ENCODE measurements at places on chromosomes 5 and 9. TPM values are rescaled to one million over a fixed set of nuclear protein-coding genes. Genes with fewer than 3 reads are reported as not detected.

GPR150 gene
- 0.16 TPM for total RNA-seq

HACD4 gene
- total RNA-seq: 2.4 TPM

FUT7 gene
- total RNA-seq: 0.13 TPM

SCGB3A2 gene
- total RNA-seq: not detected

C9orf153 gene
- total RNA-seq: 0.40 TPM

HAVCR1 gene
- total RNA-seq: not detected

SEMA6A gene
- 2.3 TPM for total RNA-seq

DNA sequence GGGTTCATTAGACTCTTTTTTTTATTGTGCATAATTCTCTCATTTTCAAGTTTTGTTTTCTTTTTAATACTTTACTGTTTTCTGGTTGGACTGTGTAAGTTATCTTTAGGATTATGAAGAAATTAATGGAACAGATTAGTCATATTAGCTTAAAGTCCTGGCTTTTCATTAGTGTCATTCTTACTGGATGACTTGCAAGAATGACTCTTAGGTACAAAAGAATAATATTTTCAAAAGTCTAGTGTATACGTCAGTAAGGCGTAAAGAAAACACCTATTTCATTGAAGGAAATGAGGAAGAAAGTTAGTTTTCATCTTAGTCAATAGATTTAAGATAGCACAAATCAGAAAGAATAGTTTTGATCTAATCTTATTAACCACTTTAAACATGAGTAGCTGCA, 20.4 kb downstream of the UHRF2 start:
- no peak for DNase-seq

GRCh38 chr9:71628247-71628646, 140.1 kb downstream of the CEMIP2 start:
- no peak for DNase-seq

DNA sequence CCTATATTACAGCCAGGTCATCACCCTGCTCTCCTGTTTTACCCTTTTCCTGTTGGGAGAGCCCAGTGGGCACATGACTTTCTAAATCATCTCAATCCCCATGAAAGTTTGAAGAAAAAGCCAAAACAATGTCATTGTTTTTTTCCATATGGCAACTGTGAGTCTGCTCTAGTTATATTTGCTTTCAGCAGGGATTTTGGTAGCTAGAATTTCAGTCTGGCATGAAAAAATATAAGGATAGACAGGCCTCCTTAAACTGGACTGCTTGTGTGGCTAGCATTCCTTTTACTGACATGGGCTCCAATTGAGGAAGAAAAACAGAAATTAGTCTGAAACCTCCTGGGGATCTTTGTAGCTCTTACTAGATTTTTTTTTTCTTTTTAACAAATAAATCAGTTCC, 25.6 kb downstream of the MOCS2 start:
- DNase-seq: no peak

- DNase-seq: no peak
Observed at GRCh38 chr5:172692981-172693380, 51.9 kb downstream of the NEURL1B start.

DNA sequence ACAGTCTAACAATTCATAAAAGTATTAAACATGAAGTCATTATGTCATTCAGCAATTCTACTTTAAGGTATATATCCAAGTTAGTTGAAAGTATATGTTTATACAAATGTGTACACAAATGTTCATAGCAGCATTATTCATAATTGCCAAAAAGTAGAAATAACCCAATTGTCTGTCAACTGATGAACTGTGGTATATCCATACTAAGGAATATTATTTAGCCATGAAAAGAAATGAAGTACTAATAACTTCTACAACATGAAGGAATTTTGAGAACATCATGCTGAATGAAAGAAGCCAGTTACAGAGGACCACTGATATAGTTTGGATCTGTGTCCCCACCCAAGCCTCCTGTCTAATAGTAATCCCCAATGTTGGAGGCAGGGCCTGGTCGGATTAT, 224.3 kb downstream of the SPATA31D1 start:
- DNase-seq: no peak

- DNase-seq: no peak
Observed at GRCh38 chr9:92122061-92122460, 6.8 kb upstream of the SPTLC1 start.

GRCh38 chr5:73792687-73793320, 166.8 kb downstream of the ARHGEF28 start:
- peak; percentile 89 for DNase-seq

- no peak for DNase-seq
Observed at GRCh38 chr5:33195431-33196165, 245.2 kb upstream of the TARS1 start.

- DNase-seq: peak; percentile 75
Observed at GRCh38 chr5:674630-675011, 18.5 kb downstream of the TPPP start.

DNA sequence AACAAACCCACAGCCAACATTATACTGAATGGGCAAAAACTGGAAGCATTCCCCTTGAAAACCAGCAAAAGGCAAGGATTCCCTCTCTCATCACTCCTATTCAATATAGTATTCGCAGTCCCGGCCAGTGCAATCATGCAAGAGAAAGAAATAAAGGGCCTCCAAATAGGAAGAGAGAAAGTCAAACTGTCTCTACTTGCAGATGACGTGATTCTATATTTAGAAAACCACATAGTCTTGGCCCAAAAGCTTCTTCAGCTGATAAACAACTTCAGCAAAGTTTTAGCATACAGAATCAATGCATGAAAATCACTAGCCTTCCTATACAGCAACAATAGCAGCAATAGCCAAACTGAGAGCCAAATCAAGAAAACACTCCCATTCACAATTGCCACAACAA, 333.7 kb upstream of the EDIL3 start:
- no peak for DNase-seq

- no peak for DNase-seq
Observed at GRCh38 chr9:81871695-81872094, 56.5 kb upstream of the SPATA31D4 start.

DNA sequence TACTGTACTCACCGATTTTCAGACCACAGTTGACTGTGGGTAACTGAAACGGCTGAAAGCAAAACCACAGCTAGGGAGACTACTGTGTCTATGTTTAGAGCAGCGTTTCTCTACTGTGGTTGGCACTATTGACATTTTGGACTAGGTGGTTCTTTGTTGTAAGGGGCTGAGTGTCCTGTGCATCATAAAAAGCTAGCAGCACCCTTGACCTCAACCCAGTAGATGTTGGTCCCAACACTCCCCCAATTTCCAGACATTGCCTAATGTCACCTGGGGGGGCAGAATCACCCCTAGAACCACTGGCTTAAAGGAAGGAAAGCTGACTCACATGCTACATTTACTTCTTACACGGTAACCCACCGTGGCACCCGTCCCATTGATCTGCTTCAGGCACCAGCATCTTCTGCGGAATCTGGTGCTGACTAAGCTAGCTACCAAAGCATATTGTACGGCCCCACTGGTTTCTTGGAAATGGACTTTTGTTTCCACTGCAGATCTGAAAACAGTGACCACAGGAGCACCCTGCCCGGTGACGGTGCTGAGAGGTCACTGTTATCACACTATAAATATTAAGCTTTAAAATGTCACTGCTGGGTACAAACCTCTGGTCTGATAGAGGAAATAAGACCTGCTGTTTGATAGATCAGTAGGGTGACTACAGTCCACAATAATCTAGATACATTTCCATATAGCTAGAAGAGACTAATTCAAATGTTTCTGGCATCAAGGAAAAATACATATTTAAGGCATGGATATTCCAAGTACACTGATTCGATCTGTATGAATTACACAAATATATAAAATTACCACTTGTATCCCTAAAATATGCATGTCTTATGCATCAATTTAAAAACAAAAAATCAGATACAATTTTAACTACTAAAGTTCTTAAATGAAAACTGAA, 151.4 kb downstream of the HSD17B3 start:
- DNase-seq: no peak

GRCh38 chr9:91697201-91697600, 252.8 kb downstream of the ROR2 start:
- DNase-seq: no peak

DNA sequence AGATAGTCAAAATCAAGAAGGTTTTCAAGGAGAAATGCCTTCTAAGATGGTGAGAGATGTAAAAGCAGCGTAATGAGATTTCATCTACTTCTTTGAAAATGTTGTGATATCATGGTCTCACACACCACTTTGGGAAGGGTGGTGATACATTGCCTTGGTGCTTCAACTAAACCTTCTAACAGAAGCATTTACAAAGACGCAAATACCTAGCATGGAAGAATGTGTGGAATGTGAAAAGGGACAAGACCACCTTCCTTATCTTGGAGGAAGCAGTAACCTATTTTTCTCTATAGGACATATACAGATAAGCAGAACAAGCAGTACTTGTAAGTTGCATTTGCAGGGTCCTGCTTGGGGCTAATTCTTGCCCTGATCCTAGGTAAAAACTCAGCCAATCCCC, 38.8 kb downstream of the PCA3 start:
- no peak for DNase-seq

- no peak for DNase-seq
Observed at GRCh38 chr9:137114220-137114612, 317 bp downstream of the DPP7 start.

DNA sequence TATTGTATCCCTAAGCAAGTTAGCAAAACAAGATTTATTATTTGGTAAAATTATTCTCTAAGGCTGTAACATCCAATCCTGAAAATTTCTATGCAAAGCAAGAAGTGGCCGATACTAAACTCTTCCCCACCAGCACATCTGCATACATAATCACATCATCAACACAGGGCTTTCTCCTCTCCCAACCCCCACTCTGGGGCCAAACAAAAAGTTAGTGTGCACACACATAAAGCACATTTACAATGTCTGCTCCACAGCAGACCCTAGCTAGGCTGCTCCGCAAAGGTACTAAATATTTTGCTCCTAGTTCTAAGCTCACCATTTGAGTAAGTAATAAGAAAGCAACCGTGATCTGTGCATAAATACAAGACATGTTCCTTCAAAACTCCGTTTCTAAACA, 3.6 kb downstream of the RNF130 start:
- DNase-seq: no peak

- peak; percentile 82 for DNase-seq
Observed at GRCh38 chr5:176173647-176174046, 64.6 kb upstream of the SIMC1 start.

DNA sequence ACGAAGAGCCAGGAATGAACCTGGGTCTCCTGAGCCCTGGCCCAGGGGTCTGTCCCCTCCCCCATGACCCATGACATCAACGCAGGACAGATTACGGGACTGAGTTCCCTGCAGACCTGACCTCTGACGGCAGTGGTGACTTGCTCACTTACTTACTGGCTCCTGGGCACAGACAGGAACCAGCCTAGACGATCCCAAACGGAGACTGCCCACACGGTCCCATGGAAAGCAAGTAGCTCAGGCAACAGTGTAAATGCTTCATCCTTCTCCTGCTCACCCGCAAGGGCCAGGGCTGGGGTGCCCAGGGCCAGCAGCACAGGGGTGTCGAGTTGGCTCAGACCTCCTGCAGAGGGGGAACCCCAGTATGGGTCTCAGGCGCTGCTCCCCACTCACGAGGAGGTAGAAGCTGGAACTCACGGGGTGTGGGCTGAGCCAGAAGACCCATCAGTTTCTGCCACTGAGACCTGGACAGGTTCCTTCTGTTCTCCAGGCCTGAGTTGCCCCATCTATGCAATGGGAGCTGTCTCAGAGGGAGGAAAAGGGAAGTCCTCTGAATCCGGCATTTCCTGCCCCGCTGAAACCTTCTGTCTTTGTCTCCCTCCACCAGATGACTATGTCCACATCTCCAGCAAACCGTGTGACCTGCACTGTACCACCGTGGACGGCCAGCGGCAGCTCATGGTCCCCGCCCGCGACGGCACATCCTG, 5.6 kb downstream of the ADAMTSL2 start:
- no peak for DNase-seq

- no peak for DNase-seq
Observed at GRCh38 chr5:143102411-143102810, 301.1 kb downstream of the NR3C1 start.

- no peak for DNase-seq
Observed at GRCh38 chr9:18723366-18723765, 249.4 kb downstream of the ADAMTSL1 start.

DNA sequence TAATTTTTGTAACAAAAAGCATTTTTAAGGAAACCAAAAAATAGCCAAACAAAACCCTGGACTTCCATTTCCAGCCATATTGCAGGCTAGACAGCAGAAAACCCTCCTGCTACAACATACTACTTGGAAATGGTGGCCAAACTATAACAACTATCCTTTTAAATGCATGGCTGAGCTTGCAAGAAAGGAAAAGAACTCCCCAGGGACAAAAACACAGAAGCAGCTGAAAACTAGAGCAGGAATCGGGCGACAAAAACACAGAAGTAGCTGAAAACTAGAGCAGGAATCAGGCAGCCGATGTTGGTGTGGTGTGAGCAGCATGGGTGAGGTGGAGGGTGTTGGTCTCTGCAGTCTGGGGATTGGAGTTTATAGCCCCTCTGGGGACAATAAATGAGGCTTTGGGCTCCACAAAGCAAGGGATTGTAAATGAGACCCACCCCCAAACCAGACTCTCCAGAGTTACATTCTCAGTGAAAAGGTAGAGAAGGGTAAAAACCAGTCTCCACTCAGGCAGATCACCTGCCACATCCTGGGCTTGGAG, 95.2 kb downstream of the C9orf50 start:
- DNase-seq: no peak

DNA sequence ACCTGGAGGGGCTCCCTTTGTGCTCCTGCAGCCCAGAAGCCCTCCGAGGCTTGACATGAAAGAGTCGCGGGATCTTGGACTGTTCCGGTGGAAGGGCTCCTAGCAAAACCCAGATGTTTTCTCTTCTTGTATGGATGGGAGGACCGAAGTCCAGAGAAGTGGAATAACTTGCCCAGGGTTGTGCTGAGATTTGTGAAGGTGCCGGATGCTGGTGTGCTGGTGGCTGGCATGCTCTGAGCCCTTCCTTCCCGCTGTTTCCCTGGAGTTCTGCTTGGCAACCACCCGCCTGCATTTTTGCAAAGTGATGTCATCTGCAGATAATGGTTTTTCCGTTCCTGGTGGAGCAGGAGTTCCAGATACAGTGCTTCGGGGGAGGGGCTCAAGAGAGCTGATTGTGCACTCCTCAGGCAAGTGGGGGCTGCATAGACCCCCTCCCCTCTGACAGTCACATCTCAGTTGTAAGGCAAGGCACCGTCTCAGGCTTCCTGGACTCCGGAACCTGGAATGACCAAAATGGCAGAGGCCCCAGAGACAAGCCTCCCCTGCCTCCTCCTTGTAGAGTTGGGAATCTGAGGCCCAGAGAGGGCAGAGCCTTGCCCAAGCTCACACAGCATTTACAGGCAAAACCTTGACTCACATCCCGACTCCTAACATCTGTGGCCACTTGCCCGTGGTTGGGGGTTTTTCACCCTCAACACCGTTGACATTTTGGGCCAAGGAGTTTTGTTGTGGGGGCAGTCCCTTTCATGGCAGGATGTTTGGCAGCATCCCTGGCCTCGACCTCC, 157.0 kb downstream of the RGS3 start:
- DNase-seq: peak; percentile 90
